Stimulated activated CD4-positive, alpha-beta T cell treated with anti-CD3 and anti-CD28 coated beads, Interleukin-1b, Interleukin-23, amount 100 ng/mL, for 1 hour (primary cell): ENCODE measurements at places on chromosomes 3 and 15.

- no peak for DNase-seq
These were observed 63.8 kb upstream of the SNRK start for GRCh38 chr3:43222590-43222989.

DNA sequence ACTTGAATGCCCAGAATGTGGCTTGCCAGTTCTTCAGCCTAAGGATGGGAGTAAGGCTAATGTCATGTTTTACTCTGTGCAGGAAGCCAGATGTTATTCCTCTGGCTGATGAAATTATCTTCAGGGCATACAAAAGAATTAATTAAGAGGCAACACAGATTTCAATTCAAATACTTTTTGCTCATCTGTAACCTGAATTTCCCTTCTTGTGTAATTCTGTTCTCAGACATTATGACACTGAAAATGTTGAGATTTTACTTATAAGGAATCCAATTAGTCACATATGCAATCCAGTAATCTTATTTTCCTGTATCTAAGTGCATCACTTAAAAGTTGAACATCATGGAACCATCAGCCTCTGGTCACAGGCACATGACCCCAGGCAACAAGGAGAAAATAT is 136.5 kb downstream of the CPNE4 start:
- no peak for DNase-seq

GRCh38 chr3:171404376-171404967 is 55.7 kb downstream of the TNIK start:
- no peak for DNase-seq

DNA sequence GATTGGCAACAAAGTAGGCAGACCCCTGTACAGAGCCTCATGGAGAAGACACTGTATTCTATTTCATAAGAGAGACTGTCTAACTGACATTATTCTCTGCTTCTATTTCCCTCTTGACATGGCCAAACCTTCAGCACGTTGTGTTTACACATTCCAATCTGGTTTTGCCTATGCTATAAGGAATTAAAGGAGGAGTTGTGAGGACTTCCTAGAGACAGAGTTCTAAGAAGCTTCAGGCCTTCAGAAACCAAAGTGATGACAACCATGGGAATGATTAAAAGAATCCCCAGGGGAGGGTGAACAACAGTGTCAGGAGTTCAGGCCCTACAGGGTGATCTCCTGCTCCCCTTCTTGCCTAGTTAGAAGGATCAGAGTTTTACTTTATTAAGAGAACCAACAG is 44.9 kb upstream of the CAPN7 start:
- DNase-seq: no peak

DNA sequence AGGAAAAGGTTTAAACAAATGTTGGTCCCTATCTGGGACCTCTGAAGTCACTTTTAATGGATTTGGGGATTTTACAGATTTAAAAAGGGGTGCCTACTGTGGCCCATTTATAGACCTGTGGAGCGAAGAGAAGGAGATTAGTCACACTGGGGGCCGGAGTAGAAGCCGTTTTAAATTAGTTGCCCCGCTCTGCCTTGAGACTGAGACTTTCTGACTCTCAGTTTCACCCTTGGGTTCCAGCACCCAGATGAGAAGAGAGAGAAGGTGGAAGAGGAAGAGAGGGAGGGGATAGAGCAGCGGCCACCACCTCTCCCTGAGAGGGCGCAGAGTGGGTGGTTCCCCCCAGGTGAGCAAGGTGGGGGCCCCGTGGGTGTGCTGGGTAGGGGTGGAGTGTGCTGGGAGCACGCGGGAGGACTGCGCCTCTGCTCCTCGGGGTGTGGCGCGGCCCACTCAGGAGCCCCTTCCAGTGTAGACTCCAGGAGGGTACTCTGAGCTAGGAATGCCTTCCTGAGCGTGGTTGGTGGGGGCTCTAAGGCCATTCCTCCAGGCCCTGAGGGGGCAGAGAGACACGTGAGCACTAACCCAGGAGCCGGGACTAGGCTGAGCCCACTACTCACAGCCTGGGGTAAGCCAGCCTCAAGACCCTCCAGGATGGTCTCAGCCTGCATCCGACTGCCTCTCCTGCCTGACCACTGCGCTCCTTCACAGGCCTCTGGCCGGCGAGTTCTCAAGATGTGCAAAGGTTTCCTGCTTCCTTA is 32.6 kb upstream of the RAB6B start:
- no peak for DNase-seq

DNA sequence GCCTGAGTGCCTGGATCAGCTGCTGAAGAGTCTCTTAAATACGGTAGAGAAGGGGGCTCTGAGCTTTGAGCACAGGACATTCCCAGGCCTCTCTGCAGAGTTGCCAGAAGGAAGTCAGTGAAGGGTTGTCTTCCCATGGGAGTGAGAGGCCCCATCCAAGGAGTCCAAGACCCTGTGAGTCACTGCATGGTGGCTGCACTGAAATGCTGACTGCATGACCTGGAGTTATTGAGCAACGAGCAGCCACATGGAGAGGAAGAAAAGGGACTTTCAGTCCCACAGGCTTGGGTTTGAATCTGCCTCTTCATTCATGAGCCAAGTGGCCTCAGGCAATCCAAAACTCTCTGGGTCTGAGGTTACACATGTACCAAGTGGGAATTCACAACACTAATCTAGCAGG is 69.6 kb upstream of the RASGRF1 start:
- no peak for DNase-seq

GRCh38 chr3:127304121-127304744 is 16.4 kb upstream of the PRR20G start:
- DNase-seq: no peak

- DNase-seq: no peak
These were observed 97.9 kb upstream of the NANOGP8 start for GRCh38 chr15:35182841-35183479.

- no peak for DNase-seq
These were observed 119.6 kb downstream of the UACA start for GRCh38 chr15:70643783-70644125.

DNA sequence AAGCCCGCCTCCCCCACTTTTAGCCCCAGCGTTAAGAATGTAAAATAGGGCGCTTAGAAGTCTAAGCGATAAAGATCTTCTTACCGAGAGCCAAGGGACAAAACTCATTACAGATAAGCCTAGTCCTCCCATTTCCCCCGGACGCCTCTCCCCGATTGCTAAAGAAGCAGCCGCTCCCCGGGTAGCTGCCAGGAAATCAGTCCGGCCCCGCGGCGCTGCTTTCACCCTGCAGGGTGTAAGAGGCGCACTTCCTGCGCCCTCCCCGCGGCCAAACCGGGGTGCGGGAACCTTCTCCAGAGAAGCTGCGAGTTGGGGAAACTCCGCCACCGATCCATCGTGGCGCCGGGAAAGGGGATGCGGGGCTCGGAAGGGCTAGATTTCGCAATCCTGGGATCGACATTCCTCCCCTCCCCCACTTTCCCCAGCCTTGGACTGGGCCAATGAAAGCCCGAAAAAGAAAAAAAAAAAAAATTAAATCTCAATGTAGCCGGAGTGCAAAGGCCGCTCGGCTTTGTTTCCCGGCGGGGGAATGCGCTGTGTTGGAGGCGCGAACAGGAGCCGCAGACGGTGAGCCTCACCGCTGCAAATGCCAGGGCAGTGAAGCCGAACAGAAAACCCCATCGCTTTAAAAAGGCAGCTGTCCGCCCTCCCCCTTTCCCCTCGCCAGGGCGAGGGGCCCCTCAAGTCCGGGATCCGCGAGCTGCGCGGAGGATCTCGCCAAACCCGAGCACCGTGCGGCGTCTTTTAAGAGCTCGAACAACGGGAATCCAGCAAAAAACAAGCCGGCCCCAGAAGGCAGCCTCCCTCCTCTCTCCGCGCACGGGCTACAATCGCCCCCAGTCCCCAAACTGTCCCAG is 626 bp upstream of the PTPRG start:
- no peak for DNase-seq

DNA sequence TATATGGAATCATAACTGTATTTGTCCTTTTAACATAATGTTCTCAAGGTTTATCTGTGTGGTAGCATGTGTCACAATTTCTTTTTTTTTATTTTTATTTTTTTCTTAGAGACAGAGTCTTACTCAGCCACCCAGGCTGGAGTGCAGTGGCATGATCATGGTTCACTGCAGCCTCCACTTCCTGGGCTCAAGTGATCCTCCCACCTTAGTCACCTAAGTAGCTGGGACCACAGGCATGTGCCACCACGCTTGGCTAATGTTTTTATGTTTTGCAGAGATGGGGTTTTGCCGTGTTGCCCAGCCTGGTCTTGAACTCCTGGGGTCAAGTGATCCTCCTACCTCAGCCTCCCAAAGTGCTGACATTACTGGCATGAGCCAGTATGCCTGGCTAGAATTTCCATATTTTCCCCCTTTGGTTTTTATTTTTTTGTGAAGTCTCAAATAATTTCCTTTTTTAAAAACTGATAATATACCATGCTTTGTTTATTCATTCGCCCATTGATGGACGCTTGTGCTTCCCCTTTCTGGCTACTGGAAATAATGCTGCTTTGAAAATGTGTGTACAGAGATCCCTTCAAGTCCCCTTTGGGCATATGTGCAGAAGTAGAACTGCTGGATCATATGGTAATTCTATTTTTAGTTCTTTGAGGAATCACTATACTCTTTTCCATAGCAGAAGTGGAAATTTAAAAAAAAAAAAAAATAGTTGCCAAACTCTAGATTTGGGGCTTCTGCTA is 28.4 kb downstream of the TMEM40 start:
- DNase-seq: no peak
